Stimulated activated CD8-positive, alpha-beta memory T cell treated with anti-CD3 and anti-CD28 coated beads, Interleukin-15, amount 100 ng/mL, for 4 hours (primary cell): ENCODE measurements at places on chromosomes 3 and 15.

DNA sequence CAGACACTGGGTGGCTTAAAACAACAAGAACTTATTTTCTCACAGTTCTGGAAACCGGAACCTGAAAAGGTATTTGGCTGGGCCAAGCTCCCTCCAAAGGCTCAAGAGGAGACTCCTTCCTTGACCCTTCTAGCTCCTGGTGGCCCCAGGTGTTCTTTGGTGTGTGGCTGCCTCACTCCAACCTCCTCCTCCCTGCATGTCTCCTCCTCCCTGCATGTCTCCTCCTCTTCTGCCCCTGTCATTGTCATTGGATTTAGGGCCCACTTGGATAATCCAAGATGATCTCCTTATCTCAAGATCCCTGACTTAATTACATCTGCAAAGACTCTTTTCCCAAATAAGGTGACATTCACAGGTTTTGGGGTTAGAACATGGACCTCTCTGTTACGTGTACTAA is 69.8 kb upstream of the MFGE8 start:
- no peak for DNase-seq

GRCh38 chr15:68387381-68388143 is 44.4 kb downstream of the ITGA11 start:
- no peak for DNase-seq

DNA sequence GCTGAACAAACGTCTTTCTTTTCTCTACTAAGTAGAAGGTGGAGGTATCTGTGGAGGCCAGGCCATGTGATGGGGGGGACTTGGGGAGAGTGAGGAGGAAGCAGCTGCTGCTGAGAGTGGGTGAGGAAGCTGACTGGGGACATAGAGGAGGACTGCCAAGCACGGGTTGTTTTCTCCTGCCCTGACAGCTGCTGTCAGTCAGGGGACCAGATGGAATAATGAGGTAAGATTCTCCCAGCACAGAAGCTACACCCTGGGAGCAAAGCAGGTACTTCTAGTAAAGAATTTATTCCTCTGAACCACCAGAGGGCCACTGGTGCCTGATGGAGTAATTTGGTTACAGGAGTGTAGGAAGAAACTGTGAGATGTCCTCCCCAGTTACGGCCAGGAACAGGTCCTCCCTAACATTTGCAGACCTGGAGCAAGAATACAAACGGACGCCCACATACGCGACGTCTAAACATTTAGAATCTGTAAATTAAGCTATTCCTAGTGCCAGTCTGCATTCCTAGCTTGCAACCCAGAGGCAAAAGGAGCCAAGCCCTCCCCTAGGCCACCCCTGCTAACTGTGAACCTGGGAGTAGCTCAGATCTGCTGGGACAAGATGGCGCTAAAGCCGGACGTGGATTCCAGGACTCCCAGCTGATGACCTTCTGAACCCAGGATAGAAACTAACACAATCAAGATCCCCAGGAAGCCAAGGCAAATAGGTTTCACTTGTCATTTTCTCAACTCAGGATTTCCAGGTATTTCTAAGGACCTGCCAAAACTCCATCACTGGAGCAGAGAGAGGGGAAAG is 14.8 kb downstream of the CRYGS start:
- no peak for DNase-seq

DNA sequence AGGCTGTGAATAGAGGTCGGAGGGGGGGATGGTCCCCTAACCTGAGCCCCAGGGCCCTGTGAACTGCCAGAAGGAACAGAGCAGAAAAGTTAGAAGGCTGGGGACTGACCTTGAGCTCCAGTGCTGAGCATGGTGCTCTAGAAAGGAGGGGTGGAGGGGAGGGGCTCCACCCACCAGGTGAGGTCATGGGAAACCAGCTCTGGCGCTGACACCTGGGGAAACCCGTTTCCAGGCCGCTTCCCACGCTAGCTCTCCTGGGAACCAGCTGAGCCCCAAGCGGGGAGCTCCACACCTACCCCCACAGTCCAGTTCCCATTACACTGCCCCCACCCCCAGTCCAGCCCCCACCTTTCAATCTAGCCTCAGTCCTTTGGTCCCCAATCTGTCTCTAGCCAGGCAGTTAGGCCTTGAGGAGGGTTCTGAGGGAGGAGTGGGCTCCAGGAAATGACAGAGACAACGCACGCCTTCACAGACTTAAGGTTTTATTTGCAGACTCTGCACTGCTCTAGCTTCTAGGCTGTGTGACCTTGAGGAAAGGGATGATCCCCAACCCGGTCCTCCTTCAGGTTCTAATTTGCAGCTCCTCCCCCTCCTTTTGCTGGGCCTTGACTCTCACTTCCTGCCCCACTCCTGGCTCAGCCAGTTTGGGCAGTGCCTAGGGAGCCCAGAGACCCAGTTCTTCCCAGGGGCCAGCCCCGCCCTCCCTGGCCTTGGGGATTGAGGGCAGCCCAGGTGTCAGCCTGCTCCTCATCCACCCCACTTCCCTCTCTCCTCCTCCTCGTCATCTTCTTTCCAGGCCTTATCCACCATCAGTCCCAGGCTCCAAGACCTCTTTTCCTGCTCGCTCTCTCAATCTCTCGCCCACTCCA is 2.1 kb downstream of the RHOV start:
- DNase-seq: no peak

GRCh38 chr15:39075311-39075710 is 505.6 kb upstream of the THBS1 start:
- no peak for DNase-seq

GRCh38 chr3:52458770-52459545 is 3.6 kb downstream of the NISCH start:
- no peak for DNase-seq

DNA sequence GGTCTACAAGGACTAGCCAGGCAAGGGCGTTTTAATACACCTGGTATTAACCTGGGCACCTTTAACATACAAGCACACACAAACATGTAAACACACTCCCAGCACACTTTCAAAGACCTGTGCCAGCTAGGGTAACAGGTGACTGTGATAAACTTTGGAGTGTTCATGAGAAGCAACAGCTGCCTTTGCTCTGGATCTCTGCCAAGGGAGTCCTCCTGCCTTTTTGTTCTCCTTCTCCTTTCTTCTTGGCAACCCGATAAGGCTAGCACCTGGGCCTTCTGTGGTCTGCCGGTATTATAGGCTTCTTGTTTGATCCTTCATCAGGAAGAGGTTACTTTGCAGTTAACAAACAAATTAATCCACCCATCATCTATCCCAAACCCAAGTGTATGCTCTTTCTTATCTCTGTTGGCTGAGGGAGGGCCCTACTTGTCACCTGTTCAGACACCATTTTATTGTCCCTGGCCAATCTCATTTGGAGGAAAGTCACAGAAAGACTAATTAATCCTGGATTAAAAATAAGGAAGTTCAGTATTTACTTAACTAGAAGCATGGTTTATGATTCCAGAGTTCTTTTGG is at the start of gene RETNLB:
Gene RETNLB (minus strand): TSS at position 7 of the 579 bp plus-strand sequence. CDS start 225 bp downstream, outside the sequence.
- DNase-seq: no peak

DNA sequence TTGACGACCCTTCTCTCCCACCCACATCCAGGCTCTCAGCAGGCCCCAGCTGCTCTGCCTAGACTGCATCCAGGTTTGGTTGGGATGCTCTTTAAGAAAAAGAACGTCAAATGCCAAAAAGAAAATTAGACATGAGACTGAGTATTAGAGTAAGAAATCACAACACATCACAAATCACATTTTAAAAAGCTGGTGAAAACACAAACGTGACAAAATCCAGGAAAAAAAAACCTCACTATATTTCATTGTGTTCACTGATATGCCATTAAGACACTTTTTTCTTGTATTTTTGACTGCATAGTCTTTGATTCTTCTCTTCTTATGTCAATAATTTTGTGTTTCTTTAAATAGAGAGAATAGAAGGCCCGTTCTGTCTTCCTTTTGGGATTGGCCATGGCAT is 243.7 kb downstream of the TLE3 start:
- no peak for DNase-seq

GRCh38 chr3:25084016-25084415 is 344.0 kb upstream of the RARB start:
- no peak for DNase-seq

DNA sequence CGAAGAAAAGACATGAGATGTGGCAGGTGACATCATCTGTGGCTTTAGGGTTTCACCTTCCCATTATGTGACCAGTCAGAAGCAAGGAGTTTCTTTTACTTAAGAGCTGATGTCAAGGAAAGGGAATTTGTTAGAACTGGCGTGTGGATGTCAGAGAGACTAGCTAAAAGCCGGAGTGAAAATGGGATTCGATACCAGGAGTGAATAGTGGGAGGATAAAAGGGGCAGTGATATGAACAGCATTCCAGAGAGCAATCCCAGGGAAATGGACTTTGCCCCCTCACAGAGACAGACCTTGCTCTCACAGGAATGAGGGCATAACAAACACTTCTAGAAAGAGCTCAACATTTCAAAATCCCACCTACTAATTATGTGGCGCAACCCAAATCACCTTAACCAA is 5.9 kb upstream of the FMN1 start:
- DNase-seq: no peak

DNA sequence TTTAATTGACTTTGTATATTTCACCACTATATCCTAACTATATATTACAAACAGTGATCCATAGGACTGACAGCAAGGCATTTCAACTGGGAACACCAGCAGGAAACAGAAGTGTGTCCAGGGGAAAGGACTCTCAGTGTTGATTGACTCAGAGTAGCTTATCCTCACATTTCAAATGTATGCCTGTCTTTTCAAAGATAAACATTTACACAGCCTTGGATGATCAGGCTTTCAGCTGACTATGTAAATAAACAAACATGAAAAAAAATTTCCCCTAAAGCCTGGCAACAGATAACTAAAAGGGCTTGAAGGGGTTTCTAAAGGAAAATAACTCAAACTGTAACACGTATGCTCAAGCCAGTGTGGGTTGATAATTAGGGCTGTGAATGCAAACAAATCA is 321.8 kb downstream of the TBC1D5 start:
- no peak for DNase-seq

DNA sequence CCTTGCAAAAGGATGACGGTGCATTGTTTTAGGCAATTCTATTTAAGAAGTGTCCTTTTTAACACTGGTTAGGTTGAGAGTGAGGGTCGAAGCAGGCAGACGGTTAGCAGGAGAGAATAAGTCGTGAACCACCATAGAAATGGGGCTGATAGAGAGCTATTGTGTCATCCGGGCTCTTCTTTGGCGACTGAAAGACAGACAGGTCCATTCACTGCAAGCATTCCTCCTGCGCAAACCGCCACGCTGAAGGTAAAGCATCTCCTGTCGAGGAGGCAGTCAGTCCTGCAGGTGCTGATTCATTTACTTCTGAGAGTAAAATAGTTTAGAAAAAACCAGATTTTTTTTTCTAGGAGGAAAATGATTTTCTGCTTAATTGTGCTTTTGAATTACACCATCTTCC is 1002.8 kb upstream of the NR2F2 start:
- no peak for DNase-seq

DNA sequence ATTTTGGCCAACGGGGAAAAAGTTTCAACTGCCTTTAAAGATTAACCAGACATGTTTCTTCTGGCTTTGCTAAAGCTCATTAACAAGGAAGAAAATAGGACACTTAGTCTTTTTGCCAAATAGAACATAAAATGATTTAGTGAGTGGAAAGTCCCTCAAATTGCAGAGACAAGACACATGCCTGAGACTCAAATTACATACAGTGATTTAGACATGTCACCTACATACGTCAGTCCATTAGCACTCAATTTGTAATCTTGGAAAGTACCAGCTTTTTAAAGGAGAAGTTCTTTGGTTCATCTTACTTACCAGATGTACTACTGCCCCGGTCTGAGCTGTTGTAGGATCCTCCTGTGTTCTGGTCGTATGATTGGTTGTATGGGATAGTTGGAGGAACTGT is 1134.2 kb downstream of the ROBO1 start:
- no peak for DNase-seq

DNA sequence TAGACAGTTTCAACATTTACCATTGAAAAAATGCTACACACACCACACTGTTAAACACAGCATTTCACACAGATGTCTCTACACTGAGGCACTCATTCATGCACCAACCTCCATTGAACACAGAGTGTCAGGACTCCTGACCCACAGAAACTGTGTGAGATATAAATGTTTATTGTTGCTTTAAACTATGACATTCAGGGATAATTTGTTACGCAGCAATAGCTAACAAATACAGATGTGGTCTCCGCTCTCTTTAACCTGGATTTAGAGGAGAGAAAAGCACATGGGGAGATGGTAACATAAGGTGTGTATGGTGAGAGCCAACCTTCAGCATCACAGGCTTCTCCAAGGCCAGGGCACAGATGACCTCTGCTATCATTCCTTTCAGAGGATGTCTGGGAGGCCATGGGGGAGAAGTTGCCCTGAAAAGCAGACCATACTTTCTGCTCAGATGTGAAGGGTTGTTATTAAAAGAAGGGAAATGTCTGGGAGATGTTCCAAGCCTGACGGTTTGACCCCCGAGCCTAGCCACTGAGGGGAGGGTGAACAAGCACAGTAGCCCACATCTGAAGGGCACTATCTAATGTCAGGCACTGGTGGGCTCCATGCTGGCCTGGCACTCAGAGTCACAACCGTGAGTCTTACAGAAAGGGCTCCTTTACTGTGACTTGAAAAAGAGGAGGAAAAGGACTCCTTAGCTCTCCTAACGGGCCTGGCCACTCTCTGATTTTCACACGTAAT is 284.5 kb upstream of the TLE3 start:
- DNase-seq: no peak

GRCh38 chr3:61134532-61134931 is 116.7 kb downstream of the FHIT start:
- no peak for DNase-seq

DNA sequence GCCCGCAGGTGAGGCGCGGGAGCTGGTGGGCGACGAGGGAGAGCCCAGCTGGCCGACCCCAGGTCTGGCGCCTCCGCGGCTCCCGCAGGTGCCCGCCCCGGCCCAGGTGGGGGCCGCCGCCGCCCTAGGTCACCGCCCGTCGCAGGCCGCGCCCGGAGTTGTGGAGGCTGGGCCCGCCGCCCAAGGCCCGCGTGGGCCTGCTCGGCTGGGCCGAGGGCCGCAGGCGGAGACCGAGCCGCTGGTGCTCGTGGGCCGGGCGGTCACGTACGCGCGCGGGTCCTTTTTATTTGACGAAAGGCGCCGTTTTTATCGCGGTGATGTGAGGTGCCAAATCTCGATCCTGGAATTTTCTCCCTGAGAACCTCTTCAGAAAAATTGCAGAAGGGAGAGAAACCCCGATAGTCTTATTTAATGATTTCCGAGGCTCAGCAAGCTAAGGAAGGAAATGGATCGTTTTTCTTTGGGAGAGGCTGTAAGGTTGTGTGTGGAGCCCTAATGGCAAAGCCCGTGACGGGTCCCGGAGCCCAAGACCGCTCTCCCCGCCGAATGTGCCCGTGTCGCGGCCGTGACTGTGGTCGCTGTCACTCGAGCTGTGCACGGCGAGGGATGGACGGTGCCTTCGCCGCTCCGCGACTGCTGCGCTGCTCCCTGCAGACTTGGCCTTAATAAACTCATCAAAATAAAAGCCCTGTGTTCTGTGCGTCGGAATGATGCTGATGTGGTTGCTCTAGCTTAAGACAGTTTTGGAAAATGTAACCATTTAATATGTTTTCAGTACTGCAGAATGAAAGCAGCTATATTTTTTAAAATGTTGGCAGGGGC is 612 bp downstream of the APPL1 start:
- DNase-seq: no peak

DNA sequence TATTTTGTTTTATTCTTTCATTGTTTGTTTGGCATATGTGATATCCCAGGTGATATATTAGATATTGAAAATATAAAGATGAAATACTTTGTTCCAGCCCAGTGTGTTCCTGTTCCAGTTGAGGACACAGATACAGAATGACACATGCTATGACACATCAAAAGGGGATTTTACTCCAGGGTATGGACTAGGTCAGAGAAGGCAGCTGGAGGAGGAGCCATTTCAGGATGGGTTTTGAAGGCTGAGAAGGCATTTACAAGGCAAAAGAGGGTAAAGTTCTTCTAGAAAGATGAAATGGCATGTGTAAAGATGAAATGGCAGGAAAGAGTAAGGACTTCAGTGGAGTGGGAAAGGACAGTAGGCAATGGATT is 163.8 kb downstream of the ZIC1 start:
- no peak for DNase-seq
